ENCODE measurements at places on chromosomes 1 and 21.

- DNase-seq: no peak
Observed at GRCh38 chr1:165047994-165048393, 308.5 kb downstream of the LMX1A start.

- no peak for DNase-seq
Observed at GRCh38 chr1:15579683-15580047, 5.2 kb downstream of the AGMAT start.

DNA sequence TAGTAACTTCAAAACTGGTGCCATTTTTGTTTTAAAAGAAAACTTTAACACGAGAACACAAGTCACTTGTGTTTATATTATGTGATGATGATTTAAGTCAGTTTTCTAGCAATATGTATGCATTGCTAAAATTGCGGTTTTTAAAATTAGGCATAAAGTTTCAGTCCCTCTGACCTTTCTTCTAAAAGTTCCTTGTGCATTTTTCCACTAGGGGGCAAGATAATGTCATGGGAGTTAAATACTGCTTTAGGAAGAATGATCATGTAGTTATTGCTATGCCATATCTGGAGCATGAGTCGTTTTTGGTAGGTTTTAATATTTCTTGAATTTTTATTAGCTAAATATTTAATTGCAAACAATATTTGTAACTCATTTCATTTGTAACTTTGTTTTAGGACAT is 10.7 kb downstream of the CDC7 start:
- DNase-seq: no peak

DNA sequence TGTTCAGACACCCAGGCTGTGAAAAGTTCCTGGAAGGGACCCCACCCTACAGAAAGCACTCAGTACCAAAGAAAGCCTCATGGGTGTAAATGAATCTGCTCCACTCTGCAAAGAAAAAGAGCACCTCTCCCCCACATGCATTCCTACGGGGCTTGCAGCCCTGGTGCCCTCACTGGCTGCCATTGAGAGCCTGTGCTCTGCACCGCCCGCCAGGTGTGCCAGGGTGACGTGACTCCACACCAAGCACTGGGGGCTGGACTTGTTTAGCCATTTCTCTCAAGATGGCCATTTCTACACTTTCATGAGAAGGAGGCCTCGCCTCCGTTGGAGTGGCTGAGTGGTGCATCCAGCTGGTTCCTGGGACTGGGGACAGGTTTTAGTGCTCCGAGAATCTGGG is 380.5 kb upstream of the VAMP3 start:
- no peak for DNase-seq

GRCh38 chr1:244963231-244963826 is 99.0 kb upstream of the HNRNPU start:
- DNase-seq: no peak

DNA sequence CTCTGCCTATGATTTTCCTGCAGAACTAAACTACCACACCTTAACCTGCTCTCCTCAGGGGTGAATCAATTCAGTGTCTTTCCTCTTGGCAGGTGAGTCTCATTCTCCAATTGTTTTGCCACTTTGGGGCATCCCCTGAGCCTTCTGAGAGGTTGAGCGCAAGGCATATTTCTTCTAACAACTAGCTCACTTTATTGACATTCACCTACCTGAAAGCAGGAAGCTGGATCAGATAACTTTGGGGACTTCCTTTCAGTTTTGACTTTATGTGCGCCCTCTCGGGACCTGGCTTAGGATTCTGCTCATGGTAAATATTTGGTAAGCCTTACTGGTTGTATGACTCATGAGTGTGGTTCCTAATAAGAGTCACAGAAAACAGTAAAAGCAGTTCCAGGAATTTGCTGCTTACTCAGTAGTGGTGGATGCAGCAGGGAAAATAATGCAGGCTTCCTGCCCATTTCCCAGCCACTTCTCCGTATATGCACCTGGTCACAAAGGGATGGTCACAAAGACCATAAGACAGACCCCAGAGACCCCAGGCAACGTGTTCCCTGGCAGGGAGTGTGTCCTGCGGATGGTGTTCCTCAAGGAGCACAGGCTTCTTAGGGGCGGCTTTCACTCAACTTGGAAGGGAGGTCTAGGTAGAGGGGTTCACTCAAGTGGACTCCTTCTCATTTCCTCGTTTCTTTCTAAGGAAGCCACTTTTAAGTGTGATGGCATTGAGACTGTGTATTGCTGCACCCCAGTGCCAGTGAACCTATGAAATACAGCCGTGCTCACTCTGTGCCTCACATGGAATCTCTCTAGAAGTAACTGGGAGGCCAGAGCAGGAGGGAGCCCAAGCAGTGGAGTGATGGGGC is 22.0 kb upstream of the BATF3 start:
- DNase-seq: no peak

- DNase-seq: no peak
Observed at GRCh38 chr1:110083866-110084226, 13.4 kb upstream of the ALX3 start.

- DNase-seq: no peak
Observed at GRCh38 chr1:11799896-11800295, 5.9 kb downstream of the MTHFR start.

DNA sequence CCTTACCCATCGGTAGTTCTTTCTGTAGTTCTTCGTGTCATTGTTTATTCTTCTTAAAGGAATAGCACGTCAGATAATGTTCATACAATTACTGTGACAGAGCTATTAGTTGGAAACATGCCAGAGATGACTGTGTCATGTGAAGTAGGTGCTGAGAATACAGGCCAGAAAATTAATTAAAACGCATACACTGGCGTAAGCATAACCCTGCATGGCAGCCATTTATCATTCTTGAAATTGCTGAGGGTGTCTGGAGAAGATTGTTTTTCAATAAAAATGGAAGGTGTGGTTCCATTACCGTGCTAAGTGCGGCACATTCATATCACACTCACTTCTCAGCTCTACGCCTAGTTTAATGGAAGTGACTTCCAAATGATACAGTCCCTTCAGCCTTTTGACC is 7.8 kb downstream of the ETS2 start:
- no peak for DNase-seq

DNA sequence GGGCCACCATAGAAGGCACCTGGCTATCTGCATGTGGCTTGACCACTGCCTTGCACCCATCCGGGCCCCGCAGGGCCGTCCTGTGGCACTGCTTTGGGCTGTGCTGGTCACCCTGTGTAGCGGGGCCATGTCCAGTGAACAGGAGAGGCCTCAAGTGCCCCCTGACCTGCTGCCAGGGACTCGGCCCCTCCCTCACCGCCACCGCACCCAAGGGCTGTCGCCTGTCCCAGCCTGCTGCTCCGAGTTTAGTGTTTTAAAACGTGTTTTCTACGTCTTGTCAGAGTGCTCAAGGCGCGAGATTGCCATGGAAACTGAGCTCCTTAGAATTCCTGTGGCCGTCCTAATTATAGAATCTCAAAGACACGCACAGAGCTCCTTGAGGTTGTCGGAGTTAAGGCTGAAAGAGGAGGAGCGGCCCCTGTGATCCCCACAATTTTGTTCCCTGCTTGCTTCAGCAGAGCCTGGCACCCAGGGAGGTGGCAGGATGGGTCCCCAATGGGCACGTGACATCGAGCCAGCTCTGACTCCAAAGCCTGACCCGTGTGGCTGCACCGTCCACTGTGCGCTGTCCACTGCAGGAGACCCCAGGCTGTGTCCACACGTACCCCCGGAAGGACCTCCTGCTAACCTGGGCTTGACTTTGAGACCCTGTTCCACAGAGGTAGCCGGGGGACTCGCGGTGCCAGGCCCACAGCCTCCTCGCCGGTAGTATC is 66.2 kb downstream of the FAAP20 start:
- no peak for DNase-seq

DNA sequence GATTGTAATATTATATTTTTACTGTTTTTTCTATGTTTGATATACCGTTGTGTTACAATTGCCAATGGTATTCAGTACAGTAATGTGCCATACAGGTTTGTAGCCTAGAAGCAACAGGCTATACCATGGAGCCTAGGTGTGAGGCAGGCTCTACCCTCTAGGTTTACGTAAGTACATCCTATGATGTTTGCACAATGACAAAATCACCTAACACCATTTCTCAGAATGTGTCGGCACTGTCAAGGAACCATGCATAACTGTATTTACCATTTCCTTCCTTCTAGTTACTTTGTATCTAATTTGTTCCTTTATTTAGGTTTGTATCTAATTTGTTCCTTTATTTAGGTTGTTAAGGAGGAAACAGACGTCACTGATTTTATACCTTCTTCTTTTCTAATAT is 9.9 kb downstream of the NPHP4 start:
- DNase-seq: no peak

DNA sequence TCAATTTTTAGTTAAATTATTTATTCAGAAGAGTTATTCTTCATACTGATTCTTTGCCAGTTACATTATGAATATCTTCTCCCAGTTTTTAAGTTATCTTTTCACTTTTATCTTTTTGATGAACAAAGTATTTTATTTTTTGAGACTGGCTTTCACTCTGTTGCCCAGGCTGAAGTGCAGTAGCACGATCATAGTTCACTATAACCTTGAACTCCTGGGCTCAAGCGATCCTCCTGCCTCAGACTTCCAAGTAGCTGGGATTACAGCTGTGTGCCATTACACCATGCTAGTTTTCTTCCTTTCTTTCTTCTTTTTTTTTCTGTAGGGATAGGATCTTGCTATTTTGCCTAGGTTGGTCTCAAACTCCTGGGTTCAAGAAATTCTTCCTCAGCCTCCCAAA is 3.5 kb downstream of the GORAB start:
- no peak for DNase-seq

DNA sequence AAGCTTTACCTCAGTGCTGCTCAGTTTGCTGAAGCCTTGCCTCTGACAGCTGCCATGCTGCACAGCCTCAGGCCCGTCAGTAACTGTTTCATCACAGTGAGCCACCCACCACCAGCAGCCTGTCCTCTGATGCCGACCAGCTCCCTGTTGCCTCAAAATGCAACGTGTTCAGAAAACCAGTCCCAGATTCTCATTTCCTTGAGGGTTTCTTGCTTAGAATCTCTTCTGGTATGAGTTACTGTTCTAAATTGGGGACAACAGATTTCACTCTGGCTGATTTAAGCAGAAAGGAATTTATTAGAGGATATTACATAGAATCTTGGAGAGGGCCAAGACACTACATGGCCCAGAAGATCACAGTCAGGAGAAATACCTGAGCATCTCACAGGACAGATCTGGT is 11.0 kb downstream of the UBL4B start:
- no peak for DNase-seq

DNA sequence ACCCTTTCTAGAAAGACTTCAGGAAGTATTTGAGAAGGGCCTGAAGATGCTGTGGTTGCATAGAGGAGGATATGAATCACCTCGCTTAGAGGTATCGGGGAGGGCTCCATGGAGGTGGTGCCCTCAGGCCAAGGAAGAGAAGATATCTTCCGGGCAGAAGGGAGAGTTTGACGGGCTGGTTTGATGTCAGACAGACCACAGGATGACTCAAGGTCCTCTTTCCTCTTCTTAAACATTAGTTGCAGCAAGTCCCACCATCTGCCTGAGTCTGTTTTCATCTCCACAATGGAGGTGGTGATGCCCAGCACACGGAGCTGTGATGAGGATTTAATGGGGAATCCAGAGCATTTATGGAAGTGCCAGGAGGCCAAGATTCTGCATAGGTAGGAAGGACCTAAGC is 25.1 kb upstream of the RUNX3 start:
- DNase-seq: no peak

DNA sequence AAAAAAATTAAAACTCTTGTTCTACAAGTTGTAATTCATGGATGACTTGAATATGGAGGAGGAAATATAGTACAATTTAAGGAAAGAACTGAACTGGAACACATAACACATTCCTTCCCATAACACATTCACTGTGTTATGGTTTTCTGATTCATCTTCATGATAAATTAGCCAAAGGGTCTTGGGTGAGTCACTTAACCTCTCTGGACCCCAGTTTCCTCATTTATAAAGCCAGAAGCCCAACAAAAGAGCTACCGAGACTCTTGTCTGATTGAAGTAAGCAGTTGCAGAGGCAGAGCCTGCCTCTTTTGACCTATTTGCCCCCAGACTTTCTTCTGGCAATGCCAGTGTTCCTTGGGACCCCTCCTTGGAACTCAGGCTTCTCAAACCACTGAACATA is 161.9 kb upstream of the KCTD3 start:
- no peak for DNase-seq

- DNase-seq: no peak
Observed at GRCh38 chr1:100168051-100168450, 10.0 kb downstream of the LRRC39 start.

DNA sequence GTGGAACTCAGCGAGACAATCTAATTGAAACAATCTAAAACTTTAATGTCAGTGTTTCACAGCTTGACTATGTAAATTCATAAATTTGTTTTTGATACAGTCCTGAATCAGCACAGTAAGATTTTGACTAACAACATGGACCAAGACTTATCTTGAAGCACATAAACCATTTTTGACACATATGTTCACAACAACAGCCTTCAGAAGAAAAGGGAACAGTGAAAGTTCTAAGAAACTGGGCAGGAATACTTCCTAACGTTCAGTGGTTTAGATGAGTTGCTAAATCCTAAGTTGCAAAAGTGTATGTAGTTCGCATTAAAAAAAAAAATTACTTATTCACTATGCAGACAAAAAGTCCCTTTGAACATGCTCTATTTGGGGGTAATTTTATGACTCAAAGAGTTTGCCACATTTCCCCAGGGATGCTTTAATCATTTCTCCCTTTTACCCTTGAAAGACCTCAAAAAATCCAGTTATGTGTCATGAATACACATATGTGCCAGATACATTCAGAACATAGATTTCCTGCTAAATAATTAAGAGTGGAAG is 120.2 kb downstream of the MRPL39 start:
- DNase-seq: no peak

DNA sequence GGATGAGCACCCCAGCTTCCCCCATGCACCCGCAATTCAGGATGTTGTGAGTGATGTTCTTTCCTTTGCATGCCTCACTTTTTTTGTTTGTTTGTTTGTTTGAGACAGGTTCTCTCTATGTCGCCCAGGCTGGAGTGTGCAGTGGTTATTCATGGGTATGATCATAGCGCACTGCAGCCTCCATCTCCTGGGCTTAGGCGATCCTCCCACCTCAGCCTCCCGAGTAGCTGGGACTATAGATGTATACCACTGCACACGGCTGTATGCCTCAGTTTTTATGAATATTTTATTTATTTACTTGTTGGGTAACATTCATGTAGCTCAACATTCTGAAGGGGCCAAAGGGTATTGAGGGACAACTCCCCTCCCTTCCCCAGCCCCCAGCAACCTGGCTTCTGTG is 54.8 kb downstream of the H3-3A start:
- DNase-seq: no peak

DNA sequence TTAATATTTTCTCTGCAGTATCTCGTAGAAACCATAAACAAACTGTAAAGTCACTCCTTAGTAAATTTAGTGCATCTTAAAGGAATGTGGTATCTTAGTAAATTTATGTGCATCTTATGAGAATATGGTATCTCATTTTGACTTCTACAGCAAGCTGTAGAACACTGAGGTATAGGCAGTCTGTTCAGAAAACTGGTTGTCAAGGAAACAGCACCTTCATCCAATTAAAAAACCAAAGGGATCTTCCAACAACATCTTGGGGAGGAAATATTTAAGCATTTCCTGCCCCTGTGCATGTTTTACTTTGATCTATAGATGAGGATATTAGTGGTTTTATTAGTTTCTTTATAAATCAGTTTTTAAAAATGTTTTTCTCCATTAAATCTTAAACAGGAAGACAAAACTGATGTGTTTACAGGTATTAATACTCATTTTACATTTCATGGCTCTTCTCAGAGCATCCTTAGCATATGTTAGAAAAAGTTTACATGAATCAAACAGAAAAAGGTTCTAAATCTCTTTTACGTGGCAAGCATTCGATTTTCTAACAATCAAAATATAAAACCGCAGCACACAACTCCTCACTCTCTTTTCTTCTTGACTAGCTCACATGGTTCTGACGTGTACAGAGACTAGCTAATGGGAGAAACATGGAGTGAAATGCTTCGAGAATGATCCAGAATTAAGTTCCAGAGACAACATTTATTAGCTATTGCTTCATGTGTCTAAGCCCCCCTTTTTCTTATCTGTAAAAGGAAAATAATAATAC is 668.8 kb downstream of the PTPRC start:
- no peak for DNase-seq

Measured in WTC11 (cell line).